Upper lobe of left lung (tissue), 6 donors: ENCODE measurements at places on chromosomes 13 and 19. TPM values are rescaled to one million over a fixed set of nuclear protein-coding genes. Genes with fewer than 3 reads are reported as not detected.

- no peak for DNase-seq
These were observed 4.2 kb downstream of the RCBTB1 start for GRCh38 chr13:49580980-49581680.

GRCh38 chr13:31477961-31478360 is 261.4 kb upstream of the RXFP2 start:
- DNase-seq: no peak

GRCh38 chr19:6033744-6034264 is 55.9 kb upstream of the RANBP3 start:
- no peak for DNase-seq

- DNase-seq: no peak
These were observed 159.1 kb downstream of the KATNAL1 start for GRCh38 chr13:30148171-30148754.

GNA15 gene
- 31.4 TPM for total RNA-seq

DNA sequence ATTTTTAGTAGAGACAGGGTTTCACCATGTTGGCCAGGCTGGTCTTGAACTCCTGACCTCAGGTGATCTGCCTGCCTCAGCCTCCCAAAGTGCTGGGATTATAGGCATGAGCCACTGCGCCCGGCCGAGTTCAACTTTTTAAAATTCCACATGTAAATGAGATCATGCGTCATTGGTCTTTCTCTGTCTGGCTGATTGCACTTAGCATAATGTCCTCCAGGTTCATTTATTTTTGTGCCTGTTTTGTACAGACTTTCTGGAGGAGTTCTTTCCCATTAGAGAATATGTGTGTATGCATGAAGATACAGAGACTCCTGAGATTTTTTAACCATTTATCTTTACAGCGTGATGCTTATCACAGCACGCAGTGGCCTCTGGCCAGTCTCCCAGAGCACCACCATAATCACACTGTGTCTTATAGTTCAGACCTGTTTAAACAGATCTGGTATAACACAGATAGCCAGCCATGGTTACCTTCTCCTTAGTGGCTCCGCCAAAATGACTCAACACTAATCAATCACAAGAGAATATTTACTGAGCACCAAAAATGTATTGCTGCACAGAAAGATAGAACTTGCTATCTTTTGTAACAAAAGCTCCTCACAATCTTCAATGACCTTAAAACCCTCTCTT is 11.4 kb upstream of the STARD13 start:
- no peak for DNase-seq

GRCh38 chr13:32969516-32969941 is 46.7 kb upstream of the KL start:
- DNase-seq: no peak

DNA sequence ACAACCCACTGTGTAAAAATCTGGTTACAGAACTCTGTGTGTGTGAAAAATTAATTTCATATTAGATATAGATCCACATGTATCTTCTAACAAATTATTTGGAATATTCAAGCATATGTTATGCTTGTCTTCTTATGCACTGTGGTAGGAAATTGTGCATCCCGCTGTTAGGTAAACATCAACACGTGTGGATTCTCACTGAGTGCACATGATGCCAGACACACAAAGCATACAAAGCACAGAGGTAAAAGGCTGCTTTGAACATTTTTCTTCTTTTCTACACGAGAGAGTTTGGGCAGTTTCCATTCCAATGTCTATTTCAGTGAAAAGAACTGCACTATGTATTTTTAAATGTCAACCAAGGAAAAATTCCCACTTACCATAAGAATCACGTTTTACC is 354.9 kb downstream of the PCDH9 start:
- no peak for DNase-seq

DNA sequence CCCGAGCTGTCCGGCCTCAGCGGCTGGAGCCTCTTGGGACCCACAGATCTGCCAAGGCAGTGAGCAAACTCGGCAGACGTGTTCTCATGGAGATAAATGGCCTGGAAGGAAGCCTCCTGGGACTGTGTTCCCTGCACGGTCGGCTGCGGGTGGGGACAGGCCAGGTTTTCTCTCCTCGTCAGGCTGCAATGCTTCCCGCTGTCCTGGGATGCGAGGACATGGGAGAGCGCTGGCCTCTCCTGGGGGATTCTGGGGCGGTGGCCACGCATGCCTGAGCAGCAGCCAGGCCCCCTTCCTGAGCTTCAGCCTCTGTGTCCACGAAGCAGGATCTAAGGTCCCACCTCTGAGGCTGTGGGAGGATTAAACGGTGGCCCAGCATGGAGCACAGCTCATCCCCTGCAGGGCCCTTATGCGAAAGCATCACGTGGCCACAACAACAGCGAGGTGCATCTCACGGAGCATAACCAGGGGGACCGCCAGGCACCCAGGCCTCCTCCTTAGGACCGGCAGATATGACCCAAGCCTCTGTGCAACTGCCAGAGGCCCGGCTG is 21.2 kb upstream of the C13orf46 start:
- no peak for DNase-seq

CCDC8 gene
- 8.8 TPM for total RNA-seq
